NCI-H187 (cell line): ENCODE measurements at places on chromosomes 2 and 18.

- DNase-seq, result no peak
These were observed 6.5 kb upstream of the CFAP221 start for GRCh38 chr2:119537792-119538191.

GRCh38 chr18:14940735-14941134 is 192.8 kb downstream of the ANKRD30B start:
- DNase-seq, result no peak

DNA sequence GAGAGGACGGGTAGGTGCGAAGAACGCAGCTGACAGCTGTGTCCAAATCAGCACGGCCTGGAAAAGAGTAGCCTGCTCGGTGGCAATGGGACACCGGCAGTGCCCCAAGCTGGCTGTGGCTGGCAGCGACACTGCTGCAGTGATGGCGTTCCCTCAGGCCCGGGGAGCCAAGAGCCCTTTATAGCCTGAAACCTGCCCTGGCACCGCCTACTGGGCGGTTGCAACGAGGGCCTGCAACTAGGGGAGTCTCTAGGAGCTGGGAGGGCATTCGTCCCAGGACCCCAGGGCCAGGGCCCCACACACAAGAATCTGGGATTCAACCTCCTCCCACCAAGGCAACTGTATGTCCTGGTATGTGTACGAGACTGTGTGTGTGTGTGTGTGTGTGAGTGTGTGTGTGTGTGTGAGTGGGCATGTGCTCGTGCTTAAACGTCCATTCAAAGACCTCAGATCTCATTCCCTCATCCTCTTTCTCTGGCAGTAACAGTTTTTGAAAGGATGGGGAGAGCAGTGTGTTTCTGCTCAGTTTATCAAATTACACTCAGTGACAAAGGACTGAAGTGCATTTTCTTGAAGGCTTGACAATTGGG is 6.8 kb upstream of the CYP26B1 start:
- DNase-seq, result no peak

DNA sequence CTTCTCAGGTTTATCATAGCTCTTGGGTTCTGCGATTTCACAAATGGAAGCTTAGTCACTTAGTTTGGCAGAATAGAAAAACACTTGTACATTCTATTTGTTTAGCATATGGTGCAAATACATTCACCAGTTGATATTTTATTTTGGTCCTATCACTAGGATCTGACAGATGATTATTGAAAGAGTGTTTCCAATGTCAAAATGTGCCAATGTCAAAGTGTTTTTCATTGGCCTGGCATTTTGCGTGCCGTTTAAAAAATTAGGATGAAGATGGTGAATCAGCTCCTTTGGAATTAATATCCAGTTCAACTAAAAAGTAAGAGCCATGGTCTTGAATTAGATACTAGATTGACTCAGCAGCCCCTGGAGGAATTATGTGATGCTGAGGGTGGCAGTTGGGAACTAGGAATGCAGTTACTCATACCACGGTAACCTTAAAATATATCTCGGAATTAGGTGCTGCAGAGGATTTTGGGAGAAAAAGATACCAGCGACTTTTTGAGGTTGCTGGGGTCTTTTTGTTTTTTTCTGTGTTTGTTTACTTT is 87.0 kb downstream of the SPHKAP start:
- DNase-seq, result no peak

GRCh38 chr2:190584980-190585661 is 50.6 kb upstream of the NEMP2 start:
- DNase-seq, result no peak

GRCh38 chr2:47699533-47700215 is 83.3 kb upstream of the MSH6 start:
- no peak for DNase-seq

DNA sequence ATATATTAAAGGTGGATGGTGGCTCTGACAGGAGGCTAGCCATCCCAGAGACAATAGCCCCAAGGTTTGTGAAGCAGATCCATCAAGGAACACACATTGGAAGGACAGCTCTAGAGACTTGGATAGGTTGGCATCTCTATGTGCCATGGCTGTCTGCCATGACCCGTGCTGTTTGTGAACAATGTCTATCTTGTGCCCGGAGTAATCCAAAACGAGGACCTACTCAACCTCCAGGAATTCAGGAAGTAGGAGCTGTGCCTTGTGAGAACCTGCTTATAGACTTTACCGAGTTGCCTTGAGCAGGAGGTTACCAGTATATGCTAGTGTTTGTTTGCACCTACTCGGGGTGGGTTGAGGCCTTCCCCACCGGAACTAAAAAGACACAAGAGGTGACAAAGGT is 43.1 kb upstream of the SELENOI start:
- no peak for DNase-seq

- DNase-seq, result no peak
These were observed 194.9 kb upstream of the CHAC2 start for GRCh38 chr2:53572696-53573095.

DNA sequence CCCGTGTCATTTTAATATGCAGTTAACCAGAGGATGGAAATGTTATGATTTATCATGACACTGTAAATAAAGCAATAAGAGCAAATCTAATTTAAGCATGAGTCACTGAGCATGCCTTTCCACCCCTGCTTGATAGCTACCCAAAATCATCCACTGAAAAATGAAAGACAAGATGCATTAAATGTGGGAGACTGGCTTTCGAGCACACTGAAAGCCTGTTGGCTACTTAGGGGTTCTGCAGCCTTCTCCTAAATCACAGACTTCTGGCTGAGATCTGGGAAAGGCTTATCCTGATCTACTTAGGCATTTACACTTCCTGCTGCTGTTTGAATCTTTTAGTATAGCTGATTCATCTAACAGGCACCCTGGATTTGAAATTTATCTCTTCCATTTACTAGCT is 778.3 kb upstream of the CDH7 start:
- no peak for DNase-seq

DNA sequence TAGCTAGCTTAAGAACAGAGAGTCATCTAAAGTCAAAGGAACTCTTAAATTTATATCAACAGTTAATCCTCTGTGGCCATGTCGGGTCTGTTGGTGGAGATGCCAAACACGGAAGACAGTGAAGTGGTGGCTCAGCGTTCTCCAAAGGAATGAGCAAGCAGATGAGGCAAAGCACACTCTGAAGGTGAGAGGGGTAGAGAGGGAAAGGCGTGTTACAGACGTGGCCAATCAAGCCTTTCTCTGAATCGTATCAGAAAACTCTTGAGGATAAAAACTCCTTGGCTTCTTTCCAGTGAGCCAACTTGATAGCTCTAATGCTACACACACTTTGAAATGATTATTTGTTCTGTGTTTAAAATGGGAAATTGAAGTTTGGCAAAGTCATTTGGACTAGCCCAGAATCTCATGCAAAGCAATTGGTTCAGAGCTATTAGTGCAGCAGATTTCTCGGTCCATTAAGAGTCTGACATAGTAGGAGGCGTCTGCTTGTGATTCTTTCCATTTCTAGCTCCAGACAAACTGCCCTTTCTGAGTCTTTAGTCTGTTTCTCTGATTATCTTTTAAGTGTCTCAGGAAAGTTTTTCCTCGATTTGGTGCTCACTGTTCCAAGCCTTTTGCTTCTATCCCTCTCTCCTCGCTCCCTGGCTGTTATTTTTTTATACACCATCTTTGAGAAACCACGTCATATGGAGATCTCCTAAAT is 57.5 kb upstream of the CPO start:
- DNase-seq, result no peak

- no peak for DNase-seq
These were observed 92.3 kb downstream of the GYPC start for GRCh38 chr2:126748188-126748760.

DNA sequence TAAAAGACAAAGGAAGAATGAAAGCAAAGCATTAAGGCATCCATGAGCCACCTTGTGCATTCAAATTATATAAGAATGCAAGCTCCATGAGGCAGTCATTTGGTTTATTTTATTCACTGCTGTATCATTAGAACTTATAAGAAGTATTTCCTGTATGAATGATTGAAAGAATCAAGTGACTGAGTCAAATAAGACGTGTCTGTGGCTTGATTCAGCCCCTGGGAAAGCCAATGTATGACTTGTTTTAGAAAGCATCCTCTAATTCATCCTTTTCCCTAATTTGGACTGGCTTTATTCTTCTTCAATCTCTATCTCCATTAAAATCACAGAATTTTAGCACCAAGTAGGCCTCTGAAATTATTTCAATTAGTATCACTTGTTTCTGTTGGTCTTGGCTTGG is 461.1 kb downstream of the LPIN1 start:
- no peak for DNase-seq

DNA sequence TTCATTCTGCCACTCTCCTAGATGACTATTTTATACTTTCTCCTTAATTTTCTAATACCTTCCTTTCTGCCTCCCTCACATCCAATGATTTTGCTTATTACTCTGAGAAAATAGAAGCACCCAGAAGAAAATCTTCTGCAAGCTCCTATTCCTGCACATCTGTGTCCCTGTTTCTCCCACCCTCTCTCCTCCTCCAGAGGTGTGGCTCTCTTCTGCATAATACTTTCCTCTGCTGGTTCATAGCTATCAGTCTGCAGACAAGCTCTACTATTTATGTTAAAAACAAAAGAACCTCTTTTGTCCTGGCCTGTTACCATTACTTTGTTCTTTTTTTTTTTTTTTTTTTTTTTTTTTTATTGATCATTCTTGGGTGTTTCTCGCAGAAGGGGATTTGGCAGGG is 34.3 kb downstream of the ACSL3 start:
- DNase-seq, result no peak

GRCh38 chr2:7508296-7508943 is 591.2 kb downstream of the RNF144A start:
- DNase-seq, result peak; percentile 56

DNA sequence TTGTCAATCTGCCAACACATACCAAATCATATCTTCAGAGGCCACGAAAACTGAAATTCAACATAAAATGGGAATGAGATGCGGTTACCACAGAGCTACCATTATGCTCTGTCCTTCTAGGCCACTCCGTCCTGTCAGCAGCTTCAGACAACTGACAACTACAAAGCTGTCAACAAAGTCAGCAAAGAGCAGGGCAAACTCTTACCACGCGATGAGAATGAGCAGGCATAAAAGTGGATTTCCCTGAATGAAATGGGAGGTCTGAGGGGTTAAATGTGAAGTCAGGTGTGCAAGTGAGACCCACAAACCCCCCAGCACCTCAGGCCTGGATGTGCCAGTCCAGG is 130.1 kb downstream of the LNPK start:
- DNase-seq, result no peak

DNA sequence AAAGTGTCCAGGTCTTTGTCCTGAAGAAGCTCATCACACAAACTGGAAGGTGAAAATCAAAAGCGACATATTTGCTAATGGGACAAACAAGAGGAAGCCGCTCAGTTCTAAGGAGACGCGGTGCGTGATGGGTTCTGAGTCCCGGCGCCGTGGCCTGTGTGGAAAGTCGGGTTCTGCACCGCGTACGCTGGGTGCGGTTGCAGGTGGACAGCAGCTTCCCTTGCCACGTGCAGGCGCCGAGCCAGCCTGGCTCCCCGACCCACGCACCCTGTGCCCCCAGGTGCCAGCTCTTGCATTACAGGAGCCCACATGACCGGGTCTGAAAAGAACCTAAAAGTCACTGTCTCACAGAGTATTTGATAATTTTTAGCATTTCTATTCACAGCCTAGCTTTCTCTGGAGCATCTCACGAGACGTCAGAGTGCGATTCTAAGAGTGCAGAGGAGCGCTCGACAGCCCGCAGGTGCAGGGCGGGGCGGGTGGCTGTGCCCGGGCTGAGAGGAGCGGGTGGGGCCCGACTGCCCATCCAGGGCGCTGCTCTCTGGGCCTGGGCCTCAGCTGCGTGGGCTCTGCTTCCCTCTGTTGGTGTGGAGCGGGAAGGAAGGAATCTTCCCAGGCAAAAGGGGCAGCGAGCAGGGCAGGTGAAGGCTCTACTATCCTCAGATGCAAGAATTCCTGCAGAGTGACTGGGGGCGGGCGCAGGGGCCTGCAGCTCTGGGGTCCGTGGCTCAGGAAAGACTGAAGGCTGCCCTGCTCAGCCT is 39.4 kb downstream of the MYT1L start:
- peak; percentile 69 for DNase-seq

DNA sequence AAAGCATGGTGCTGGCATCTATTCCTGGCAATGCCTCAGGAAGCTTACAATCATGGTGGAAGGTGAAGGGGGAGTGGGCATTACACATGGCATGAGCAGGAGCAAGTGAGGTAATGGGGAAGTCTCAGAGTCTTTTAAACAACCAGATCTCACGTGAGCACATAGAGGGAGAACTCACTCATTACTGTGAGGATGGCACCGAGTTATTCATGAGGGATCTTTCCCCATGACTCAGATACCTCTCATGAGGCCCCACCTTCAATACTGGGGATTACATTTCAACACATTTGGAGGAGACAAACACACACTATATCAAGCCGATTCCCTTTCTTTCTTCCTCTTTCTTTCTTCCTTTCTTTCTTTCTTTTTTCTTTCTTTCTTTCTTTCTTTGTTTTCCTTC is 47.9 kb upstream of the FANCL start:
- DNase-seq, result no peak

DNA sequence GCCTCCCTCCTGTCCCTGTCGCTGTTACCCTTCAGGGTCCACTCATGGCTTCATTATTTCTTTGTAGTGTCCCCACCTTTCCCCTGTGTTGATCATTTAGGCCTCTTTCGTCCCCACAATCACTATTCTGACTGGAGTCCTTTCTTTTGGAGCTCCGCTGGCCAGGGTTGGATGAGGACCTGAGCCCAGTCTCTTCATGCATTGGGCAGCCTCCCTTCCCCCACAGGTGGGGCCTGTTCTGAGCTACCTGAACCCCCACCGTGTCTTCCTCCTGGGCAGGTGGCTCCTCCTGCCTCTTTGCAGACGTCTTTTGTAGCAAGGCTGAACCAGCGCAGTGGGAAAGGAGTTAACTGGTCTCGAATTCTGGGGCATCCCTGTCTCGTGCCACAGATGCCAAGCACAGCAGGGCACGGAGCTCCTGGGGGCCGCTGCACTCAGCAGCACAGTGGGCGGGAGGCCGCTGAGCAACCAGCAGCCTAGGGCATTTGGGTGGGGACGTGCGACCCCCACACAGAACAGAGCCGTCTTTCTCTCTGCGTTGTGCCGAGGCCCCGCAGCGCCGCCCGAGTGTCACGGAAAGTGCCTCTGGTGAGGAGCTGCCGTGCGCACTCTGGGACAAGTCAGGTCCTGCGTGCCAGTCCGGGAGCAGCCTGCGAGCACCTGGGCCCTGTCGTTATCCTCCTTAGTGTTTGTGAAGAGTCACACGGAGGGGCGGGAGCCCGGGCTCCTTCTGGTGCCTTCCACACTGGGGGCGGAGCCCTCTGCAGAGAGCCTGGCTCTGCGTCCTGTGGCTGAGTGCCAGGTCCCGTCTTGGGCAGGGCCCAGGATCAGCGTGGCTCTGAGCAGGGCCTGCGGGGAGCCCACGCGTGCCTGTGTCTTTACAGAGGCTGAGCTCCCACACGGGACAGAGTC is 130.1 kb downstream of the NFATC1 start:
- DNase-seq, result no peak

DNA sequence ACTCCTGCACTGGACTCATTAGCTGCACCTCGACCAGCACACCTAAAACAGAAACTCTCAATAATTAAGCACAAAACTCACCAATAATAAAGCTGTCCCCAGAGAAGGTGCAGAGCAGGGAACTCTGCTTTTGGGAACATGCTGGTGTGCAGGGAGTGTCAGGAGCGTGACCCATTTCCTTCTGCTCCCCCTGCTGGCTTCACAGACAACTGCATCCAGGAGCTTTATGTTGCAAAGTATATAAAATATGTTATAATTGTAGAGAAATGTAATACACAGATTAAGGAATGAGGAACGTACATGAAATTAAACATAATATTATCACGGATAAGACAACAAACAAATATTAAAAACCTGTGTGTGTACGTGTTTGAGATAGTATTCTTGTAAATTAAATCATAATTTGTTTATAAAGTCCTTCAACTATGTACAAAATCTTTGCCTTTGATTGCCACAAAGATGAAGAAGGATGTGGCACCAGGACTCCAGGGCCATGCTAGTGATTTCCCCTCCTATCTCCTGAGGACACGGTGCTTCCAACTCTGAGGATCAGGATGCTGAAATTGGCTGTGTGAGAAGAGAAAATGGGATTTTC is 68.6 kb upstream of the MAL start:
- no peak for DNase-seq
